ENCODE measurements at places on chromosomes 1 and 21.
A peak's percentile ranks its signal among the peaks of the same experiment; 100 is the strongest.

DNA sequence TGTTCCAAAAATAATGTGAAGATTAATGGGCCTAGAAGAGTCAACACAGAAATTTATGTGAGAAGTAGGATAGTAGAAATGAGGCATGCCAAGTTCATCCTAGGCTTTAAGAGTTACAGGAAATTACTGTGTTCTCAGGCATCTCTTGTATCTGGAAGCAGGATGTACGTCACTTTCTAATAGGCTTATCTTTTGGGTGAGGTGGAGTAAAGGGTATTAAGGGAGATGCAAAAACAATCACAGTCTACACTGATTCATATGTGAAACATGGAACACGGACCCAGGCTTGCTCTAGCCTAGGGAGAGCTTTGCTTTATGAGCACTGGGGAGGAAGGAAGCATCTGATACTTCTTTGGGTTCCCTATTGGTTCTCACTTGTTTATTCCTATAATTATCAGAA, 84.5 kb upstream of the RGS4 start:
- no peak for DNase-seq

- DNase-seq: no peak
Observed at GRCh38 chr1:231882790-231883189, 256.2 kb downstream of the DISC1 start.

GRCh38 chr1:102296116-102296515, 299.4 kb upstream of the OLFM3 start:
- no peak for DNase-seq

DNA sequence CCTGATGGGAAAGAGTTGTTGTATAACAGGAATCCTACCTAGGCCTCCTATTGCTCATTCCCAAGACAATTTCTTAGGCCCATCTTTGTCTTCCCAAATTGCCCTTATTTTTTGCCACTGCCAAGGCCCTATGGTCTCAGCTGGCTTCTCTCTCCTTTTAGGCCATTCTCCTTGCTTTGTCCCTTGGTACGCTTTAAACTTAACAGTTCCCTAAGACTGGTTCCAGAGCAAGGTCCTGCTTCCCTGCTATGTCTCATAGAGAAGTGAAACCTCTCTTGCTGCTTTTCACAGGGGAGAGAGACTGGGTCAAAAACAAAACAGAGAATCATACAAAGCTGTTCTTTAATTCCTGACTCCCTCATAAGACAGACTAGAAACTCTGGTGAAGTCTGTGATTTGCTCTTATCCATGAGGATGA, 77.1 kb downstream of the XCL2 start:
- DNase-seq: no peak

GRCh38 chr21:33368576-33368975, 34.6 kb upstream of the IFNGR2 start:
- no peak for DNase-seq

GRCh38 chr21:27477296-27477695, 510.4 kb upstream of the ADAMTS5 start:
- DNase-seq: no peak

DNA sequence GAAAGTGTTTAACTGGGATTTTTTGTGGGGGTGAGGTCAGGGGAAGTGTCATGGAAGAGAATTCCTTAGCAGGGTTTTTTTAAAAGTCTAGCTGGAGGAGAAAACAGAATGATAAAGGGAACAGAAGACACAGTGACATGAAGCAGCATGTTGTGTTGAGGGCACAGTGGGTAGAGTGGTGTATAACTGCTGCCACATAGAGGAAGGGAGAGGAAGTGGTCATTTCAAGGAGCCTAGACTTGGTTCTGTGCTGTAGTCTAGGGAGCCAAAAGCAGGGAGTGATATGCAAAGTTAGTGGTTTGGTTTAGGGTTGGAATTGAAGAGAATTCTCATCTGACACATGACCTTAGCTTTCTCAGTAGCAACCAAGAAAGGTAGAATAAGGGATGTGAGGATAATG, 10.2 kb downstream of the EEIG2 start:
- DNase-seq: peak; percentile 64

DNA sequence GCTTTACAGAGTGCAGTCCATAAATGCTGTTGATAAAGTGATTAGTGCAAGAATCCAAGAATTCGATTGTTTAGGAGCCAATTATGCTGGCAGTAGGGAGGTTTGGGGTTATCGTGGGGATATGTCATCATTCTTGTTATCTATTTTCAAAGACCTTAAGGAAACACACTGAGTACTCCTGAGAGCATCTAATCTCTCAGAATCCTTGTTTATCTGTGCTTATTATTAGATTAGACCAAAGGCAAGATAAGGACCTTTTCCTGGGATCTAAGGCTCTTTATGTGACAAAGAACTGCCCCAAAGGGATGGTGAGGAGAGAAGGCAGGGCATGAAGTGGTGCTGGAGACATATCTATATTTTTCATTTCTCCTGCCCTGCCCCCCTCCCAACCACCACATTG, 139.1 kb downstream of the TSEN15 start:
- no peak for DNase-seq

DNA sequence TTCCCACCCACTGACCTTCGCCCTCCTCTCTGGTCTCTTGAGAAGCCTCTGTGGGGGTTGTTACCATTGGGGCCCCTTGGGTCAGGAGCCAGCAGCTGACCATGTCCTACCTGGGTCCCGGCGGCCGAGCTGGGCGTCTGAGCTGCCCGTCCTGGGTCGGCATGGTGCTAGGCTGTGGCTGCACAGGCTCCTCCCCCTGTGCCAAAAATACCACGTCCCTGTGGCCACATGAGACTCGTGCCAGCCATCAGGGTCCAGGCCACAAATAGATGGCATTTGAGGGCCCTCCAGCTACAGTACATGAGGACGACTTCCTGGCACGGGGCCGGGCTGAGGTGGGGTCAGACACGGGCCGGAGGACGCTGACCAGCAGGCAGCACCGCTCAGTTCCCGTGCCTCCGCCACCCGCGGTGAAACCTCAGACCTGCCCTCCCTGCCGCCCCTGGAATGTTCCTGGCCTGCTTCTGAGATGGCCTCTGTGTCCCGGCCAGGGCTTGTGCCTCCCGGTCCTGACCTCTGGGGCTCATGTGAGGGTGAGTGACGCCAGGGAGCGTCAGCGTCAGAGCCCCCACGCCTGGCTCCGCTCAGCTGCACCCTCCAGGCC, at the start of gene PERM1:
Gene PERM1 (minus strand): TSS at position 139 of the 604 bp plus-strand sequence. CDS start 1,064 bp downstream, outside the sequence.
- DNase-seq: no peak

DNA sequence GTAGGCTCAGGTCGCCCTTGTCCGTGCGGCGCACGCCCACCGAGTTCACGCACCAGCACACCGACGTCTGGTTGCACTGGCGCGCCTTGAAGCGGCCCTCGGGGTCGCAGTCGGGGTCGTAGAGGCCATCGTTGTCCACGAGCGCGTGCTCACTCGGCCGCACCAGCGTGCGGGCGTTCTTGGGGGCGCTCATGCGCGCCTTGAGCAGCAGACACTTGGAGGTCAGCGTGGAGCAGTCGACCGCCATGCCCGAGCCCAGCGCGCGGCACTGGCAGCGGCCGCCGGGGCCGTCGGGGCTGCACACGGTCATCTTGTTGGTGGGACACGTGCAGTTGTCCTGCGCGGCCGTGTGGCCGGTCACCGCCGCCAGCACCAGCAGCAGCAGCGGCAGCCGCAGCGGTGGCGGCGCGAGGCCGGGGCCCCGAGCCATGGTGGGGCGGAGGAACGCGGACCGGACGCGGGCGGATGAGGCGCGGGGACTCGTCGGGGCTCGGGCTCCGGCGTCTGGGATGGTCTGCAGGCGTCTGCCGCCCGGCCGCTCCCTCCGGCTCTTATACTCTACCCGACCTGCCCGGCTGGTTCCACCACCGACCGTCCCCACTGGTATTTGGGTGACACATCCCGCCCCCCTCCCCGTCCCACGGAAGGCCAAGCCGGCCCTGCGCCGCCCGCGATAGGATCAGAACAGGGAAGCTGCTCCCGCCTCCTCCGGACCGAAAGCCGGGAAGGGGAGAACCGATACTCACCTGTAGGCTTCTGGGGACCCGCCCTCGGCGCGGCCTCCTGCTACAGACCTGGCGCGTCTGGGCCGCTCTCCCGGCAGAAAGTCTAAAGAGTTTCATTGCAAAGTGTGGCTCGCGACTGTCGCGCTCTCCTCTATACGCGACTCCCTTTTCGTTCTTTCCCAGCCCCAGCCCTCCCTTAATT, at the start of gene TACSTD2:
Gene TACSTD2 (minus strand): TSS at position 526 of the 927 bp plus-strand sequence. CDS start 96 bp downstream, at position 430.
- no peak for DNase-seq

GRCh38 chr1:33301273-33301984, 19.5 kb downstream of the A3GALT2 start:
- DNase-seq: no peak

GRCh38 chr1:91583326-91583755, 82.7 kb downstream of the CDC7 start:
- DNase-seq: no peak

DNA sequence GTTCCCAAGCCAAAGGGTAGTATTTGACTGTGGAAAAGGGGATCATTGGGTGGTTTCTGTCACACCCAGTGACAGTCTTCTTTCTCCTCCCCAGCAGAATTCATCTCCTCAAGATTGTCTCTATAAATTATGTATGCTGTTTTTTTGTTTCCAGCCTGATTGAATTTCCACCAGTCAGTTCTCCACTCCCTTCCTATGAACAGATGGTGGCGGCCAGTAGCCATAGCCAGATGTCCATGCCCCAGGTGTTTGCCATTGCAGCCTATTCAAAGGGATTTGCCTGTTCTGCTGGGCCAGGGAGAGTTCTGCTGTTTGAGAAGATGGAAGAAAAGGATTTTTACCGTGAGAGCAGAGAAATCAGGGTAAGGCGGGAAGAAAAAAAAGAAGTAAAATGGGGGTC, 12.9 kb downstream of the CFAP57 start:
- DNase-seq: no peak

- no peak for DNase-seq
Observed at GRCh38 chr1:63705078-63705477, 68.7 kb upstream of the ROR1 start.

- DNase-seq: no peak
Observed at GRCh38 chr1:81894867-81895266, 94.1 kb downstream of the ADGRL2 start.

GRCh38 chr1:100536031-100536430, 1.9 kb upstream of the GPR88 start:
- no peak for DNase-seq

DNA sequence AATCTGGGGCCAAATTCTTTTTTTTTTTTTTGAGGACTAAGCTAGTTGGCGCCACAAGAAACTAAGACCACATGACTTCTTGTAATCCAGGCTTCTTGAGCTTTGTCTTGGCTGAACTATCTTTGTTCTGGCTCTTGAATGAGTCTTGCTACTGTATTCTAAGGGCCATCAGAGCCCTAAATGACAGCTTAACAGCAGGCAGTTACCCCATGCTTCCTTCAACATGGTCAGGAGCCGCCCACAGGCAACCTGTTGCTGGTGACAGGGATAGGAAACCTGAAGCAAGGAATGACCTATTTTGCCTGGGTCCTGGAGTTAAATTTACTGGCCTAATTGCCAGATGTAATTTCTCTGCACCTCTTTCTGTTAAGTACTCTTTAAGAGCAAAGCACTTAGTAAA, 188.2 kb upstream of the PLXNA2 start:
- no peak for DNase-seq

DNA sequence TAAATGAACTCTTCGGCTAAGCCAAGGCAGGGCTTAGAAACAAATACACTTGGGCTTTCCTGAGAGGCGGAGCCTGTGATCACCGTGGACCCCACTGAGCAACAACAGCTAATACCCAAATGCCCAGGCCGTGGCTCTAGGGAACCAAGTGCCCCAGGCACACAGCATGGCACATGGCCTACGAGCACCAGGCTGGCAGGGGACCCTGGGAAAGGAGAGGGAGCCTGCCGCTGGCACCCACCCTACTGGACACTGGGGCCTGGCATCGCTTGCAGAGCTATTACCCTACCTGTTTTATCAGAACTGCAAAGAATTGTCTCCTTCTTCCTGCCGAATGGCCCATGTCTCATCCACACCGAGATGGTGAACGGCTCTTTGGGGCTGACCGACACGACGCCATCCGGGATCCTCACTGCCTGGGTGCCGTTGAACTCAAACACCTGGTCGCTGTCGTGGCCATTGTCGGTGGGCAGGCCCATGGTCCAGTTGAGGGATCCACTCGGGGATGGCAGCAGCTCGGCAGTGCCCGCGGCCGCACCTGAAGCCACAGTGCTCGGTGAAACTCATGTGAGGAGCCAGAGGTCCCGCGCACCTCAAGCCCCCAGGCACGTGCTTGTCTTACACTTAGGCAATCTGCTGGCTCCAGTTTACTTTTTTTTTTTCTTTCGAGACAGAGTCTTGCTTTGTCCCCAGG, 79.5 kb downstream of the CLSTN1 start:
- no peak for DNase-seq

- DNase-seq: no peak
Observed at GRCh38 chr1:6026095-6026809, 19.4 kb upstream of the KCNAB2 start.

GRCh38 chr1:48374785-48375184, 97.2 kb downstream of the SPATA6 start:
- no peak for DNase-seq

GRCh38 chr1:156926175-156926574, 5.7 kb downstream of the LRRC71 start:
- peak; percentile 57 for DNase-seq

DNA sequence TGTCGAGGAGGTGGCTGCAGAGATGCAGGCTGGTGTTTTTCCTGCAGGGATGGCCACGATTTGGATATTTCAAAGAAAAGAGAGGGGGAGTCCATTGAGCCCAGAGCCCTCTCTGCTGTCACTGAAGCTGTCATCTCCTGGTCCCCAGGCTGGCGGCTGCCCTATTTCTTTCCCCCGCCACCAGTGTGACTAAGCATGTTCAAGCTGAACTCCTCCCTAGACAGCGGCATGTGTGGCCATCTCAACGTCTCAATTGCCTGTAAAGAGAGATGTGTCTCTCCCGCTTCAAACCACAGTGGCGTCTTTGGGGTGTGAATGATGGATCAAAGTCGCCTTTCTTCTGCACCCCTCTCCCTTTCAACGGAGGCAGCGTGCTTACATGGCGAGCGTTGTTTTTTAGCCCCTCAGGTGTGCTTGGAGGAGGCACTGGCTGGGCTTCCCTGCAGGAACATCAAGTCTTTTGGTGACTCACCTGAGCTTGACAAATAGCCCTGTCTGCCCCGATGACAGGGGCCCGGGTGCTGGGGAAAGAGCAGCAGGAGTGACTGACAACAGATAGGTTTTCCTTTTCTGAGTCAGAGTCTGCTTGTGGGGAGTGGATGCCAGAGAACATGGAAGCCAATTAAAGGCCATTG, 346.4 kb upstream of the AJAP1 start:
- no peak for DNase-seq

- no peak for DNase-seq
Observed at GRCh38 chr1:24754229-24754628, 9.0 kb downstream of the CLIC4 start.

DNA sequence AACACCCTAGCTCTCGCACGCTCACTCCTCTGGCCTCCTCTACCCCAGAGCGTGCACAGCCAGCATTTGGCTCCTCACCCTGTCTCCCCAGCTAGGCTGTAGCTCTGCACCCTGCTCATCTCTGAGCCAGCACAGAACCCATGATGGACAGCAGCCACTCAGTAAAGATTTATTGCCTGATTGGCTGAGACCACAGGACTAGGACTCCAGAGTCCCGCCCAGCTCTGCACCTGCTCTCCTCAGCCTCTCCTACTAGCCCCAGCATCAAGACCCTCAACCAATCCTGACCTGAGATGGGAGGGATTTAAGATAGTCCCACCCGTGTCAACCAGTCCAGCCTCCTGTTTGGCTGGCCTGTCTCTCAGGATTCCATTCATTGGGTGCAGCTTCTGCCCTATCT, 9.3 kb downstream of the C1QB start:
- DNase-seq: peak; percentile 12

All from erythroblast (primary cell).